Bone marrow (tissue), 2 donors: ENCODE measurements at places on chromosomes 3 and 15.

DNA sequence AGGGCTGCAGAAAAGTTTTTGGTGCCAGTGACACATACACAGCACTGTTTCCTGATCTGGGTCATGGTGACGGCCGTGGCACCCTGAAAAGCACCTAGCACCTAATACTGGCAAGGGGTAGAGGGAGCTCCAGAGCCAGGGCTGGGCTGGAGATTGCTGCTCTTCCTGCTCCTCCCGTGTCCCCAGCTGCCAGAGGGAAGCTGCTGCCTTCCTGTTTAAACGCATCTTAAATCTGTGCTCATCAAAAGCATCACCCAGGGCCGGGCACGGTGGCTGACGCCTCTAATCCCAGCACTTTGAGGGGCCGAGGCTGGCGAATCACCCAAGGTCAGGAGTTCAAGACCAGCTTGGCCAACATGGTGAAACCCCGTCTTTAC lies 156.7 kb upstream of the MEF2A start:
- DNase-seq = no peak

DNA sequence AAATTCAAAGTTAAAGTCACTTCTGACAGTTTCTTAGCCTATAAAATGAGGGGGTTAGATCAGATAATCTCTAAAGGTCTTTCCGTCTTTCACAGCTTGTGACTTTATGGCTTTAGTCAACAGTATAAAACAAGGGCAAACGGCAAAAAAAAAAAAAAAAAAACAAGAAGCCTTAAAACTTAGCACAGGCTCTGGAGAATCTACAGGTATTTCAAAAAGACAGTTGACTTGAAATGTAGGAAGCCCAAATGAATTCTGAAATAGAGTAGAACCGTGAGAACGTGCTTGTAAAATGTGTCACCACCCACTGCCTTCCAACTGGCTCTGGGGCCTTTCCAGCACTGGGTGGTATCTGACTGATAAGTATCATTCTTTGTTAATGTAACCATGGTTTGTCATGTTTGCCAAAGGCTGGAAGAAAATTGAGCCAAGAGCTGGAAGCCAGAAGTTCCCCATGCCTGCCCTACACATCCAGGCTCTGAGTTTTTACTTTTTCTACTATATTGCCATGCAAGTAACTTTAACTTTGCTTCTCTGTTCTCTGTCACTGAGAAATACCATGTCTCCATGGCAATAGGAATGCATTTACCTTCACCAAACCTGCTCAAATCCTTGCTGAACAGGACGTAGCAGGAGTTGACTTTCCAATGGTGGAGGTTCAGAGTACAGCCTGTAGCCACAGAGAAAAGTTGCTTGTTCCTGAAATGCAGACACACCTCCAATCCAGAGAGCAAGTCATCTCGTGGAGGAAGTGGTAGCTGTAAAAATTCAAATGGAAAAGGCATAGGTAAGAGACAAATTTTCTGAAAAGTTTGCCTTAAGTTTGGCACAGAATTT lies 35.8 kb upstream of the THSD4 start:
- DNase-seq = no peak

DNA sequence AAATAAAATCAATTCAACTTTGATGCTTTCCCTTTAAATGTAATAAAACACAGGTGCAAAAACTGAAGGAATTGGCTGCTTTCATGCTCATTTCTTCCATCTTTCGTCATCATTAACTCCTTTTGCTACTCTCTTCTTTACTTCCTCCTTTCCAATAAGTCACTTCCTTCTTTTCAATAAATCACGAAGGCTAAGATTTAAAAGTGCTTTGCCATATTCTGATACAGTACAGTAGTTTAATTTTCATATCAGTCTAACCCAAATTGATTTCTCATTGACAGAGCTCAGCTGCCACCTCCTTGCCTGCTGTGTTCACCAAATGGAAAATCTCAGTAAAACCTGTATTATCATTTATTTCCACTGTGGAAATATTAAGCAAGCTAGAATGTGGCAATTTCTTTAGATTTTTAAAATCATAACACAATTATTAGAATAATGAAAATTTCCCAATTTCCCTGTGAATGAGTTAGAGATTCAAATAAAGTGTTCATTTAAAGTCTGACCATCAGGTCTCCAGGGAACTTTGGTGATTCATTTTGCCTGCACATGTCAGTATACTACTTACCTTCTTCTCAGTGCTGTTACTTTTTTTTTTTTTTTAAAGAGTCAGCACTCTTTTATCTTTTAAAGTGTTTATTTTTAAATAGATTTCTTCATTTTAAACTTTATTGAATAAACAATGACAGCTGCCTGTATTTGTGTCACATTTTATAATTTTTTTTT lies 41.6 kb downstream of the NANOGP8 start:
- no peak for DNase-seq

DNA sequence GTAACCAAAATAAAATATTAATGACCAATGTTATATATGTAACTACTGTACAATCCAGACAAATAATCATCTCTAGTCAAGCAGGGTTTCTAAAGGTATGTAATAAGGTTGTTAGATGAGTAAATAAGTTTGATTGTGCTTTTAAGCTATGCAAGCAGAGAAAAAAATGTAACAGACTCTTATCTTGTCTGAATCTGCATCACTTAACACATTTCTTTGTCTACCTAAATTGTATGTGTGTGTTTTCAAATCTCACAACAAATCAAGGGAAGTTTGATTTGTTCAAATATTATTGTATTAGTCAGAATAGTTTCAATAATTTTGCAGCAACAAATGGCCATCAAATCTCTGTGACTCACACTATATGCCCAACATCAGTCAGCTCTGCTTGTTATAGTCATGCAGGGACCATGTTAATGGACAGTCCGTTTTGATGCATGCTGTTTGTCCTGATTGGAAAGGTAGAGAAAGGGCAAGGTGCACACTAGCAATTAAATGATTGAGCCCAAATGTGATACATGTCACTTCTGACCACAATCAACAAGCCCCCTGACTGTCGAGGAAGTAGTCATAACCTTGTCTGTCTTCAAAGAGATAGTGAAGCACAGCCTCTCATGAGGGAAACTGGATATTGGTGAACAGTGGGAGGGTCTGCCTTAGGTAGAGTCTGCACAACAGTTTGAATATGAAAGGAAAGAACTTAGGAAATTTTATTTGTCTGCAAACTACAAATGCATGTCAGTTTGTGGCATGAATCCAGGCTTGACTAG lies 349.4 kb upstream of the SATB1 start:
- no peak for DNase-seq
